ENCODE measurements at places on chromosomes 11 and 22.

DNA sequence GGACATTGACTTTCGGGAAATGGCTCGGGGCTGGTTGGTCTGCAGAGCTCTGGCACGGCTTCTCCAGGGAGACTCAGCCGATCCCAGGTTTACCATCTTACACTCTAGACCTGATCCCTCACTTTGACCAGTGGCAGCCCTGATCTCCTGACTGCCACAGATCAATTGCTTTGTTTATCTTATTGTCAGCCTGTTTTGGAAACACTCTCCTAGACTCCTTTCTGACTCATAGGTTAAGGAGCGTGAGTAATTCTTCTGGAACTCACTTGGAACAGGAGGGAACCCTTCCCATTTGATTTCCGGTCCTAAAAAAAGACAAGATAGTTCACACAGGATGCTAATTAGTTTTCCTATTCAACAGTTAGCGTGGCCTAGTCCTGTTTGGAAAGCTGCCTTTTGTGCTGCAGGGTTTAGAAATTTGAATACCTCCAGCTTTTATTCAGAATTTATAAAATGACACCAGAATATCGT, 16.0 kb upstream of the BMAL1 start:
- no peak for DNase-seq

DNA sequence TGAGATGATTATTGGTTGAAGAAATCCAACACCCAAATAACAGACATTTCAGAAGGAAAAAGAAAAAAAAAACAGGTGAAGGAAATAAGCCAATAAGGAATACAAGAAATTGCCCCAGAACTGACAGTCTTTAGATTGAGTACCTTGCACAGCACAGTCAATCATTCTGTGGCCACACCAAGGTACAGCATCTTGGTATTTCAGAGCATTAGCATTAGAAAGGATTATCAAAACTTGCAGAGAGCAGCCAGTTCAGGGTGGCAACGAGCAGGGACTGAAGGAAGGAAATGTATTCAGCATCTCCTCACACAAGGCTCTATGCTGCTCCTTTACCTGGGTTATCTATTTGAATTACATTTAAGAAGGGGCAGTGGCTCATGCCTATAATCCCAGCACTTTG, 2.1 kb downstream of the ADA2 start:
- DNase-seq = no peak

DNA sequence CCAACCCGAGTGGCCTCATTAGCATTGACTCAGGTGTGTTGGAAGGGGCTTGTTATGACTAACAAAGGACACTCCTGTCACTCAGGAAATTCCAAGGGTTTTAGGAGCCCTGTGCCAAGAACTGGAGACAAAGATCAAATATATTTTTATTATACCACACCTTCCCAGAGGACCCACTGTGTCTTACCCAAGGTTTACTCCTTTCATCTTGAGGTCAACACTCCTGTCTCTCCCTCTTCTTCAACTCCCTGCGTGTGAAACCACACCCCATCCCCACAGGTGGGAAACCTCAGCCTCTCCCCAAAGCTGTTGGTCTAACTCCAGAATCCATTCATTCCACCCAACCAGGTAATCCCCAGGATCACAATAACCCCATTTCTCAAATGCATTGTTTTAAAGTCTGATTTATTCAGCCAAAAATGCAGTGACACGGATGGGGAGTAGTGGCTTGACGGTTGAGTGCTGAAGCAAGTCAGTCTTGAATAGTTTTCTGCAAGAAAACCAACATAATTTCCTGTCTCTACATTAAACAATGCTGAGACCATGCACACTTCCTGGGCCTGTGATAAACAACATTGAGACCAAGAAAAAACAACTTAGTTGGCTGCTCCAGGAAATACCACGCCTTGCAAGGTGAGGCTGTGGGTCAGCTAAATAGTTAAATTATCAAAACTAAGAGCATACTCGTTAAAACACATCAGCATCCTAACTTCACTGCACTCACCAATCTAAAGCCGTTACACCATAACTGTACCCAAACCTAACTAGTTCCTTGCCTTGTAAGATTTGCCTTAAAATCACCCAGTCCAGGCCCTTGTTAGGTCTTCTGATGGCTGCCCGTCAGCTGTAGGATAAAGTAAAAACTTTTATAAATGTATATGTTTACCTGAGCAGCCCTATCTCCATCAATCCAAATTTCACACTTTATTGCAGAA, 38.5 kb upstream of the SPON1 start:
- no peak for DNase-seq

GRCh38 chr11:19199771-19200170, 2.0 kb downstream of the CSRP3 start:
- DNase-seq = no peak

DNA sequence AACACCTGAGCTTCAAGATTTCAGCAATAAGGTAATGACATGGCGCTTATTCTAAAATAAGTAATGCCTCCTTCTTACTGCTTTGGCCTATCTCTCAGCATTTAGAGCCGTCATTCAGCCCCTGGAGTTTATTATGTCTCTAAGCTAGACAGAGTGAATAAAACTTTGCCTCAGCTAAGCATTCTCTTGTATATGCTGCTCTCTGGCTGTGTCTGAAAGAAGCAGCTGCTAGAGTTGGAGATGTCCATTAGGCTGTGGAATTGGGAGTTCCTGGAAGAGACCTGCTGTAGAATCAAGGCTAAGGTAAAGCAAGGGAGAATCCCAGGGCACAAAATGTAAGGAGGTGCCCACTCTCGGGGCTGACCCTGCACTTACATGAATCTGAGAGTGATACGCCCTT, 35.5 kb upstream of the TTC12 start:
- DNase-seq = no peak

DNA sequence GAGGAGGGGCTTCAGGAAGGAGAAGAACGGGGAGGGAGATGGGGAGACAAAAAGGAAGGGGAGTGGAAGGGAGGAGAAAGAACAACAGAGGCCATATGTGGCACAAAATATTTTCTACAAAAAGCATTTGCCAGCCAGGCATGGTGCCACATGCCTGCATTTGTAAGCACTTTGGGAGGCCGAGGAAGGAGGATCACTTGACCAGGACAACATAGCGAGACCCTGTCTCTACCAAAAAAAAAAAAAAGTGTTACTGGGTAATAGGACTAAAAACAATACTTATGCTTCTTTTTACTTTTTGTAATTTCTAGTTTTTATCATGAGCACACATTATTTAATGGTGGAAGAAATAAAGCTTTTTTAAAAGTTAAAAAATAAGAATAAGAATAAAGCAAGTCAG, 5.3 kb downstream of the FAM168A start:
- DNase-seq = no peak

DNA sequence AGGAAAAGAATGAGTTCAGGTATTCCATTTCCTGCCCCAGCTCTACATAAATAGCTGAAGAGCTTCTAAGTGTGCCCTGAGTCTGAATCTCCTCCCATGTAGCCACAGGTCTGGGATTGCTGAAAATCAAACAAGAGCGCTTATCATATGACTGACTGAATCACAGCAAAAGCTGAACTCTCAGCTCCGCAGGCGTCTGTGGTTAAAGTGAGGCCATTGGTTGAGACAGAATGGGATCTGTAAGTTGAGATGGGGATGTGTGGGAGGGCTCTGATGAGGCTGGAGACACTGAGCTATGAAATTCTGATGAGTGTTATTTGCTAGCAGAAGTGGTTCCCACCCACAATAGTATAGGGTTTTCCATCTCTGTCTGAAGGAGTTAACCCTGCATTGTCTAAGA, 637.0 kb downstream of the OPCML start:
- DNase-seq = no peak

- no peak for DNase-seq
Measured at GRCh38 chr11:47861728-47862127, 13.6 kb upstream of the NUP160 start.

DNA sequence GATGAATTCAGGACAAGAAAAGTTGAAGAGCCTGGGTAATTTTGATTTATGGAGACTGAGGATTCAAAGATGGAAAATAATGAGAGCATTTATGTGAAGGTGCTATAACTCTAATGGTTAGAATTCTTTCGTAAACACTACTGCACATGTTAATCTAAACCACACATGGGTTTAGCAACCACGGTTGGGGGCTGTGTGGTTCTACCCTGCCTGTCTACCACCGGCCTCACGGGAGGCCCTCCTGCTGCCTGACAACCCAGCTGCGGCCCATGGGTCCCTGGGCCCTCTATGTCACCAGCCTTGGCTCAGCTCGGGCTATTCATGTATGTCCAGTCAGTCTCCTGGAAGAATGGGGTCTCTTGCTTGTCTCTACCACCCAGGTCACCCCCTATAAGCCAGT, 68.5 kb upstream of the ARFGAP3 start:
- DNase-seq = no peak

- DNase-seq = no peak
Measured at GRCh38 chr11:3221408-3222002, 2.9 kb upstream of the MRGPRG start.

GRCh38 chr22:23750367-23750713, 572 bp downstream of the ZNF70 start:
- no peak for DNase-seq

GRCh38 chr22:37462983-37463382, 23.2 kb downstream of the MFNG start:
- no peak for DNase-seq

GRCh38 chr11:20160425-20161229, at the start of gene DBX1:
TSS of gene DBX1 (minus strand) at chr11:20160475. CDS start at chr11:20160324, 151 bp downstream.
- DNase-seq = no peak

- DNase-seq = no peak
Measured at GRCh38 chr11:128372977-128373376, 214.4 kb downstream of the ETS1 start.

- no peak for DNase-seq
Measured at GRCh38 chr11:33248416-33248971, 8.7 kb upstream of the HIPK3 start.

DNA sequence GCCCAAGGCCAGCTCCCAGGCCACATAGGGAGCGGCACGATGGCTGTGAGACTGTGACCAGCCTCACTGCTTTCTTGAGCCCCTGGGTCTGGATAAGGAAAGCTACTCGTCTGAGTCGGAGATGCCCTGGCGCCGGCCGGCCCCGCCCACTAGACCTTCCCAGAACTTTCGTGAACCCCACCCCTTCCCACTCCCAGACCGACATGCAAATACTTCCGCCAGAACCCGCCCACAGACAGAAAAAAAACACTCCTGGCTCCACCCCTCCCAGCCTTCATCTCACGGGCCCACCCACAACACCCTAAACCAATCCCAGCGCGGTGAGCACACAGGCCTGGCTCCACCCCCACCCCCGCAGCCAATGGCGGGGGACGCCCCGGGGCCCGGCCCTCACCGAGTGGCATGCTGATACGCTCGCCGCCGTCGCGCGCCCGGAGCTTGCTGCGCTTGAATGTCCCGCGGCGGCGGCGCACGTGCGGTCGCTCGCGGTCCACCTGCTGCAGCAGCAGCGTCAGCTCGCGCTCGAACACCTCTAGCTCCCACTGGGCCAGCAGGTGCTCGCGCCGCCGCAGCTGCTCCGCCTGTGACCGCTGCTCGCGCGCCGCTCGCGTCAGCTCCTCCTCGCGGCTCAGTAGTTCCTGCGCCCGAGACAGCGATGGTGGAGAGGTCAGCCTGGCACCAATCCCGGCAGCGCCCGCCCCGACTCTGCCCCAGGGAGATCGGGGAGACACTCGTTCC, 7.0 kb downstream of the MAP3K11 start:
- DNase-seq = peak; percentile 95

DNA sequence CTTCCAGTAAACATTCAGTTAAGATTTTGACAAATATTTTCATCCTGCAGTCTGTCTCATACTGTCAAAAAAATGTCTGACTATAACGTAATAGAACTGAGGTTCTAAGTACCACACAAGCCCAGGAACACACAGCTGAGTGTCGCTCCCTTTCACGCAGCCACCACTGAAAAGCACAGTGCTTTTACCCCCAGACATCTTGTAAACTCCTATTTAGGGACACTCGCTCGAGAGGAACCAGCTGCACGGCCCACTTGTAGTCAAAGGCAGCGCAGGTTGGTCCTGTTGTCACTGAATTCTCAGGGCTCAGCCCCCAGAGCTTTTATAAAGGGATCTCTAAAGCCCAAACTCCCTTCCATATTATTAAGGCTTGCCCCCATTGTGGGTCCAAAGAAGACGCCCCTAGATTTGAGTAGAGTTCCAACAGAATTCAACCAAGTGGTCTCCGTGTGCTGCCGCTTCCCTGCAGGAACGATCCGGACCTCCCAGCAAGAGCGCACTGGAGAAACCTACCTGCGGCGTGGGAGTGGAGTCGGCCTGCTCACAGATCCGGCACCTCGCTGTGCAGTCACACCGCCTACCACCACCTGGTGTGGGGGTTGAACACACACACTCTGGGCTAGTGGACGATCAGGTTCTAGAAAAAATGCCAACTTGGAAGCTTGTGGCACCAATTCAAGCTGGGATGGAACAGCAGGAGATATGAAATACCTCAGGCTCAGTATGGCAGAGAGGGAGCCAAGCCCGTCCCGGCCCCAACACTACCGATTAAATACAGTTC, 23.4 kb downstream of the ASPHD2 start:
- DNase-seq = no peak

DNA sequence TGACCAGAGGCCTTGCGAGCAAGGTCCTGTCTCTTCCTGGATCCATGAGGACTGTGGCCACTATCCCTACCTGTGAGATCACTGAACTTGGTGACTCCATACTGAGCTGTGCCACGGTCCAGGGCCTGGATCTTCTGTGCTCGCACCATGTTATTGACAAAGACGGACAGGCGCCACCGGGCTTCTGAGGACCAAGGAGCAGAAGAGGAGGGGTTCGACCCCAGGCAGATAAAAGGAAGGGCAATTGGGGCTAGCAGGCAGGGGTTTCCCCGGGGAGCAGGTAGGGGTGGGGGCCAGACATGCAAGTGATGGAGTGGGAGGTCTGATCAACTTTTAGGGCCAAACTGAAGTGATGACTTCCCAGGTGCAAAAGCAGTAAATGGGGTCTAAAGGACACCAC, 2.2 kb downstream of the CTSF start:
- DNase-seq = no peak

DNA sequence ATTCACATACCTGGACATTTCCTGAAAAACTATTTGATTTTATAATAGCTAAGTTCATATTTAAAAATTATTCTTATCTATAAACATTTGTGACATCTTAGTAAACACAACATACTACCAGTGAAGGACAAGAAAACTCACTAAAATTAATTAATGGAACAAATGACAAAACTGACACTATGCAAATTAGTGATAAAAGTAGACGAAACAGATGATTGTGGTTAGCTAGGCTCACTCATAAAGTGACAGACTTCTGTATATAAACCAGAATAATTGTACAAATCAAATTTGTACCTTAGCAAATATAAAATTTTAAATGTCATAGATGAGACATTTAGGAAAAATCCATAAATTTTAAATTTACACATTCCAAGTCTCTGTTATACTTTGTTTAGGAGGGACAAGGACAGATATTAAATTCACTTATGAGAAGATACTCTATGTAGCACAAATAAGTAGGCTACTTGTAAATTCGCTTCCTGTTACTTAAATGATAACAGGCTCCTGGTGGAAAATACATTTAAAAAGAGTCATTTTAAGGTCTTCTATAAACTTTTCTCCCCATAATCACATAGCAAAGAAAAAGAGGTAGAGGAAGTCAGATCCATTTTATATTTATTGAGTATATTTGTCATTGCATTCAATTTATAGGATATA, 81.2 kb downstream of the KIF18A start:
- no peak for DNase-seq

DNA sequence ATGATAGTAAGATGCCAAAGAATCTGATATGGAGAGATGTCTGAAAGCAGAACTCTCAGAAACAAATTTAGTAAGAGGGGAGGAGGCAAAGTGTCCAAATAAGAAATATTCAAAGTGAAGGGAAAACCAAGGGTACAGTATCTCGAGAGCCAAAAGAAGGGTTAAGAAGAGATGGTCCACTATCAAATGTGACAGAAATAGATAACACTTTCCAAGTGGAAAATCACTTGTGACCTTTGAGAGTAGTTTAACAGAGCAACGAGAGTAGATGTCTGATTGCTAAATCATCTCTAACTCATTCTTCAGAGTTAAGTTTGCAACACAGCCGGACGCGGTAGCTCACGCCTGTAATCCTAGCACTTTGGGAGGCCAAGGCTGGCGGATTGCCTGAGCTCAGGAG, 4.3 kb upstream of the BUD13 start:
- DNase-seq = no peak
